ENCODE measurements at places on chromosomes 5 and 9.

- no peak for DNase-seq
These were observed 60.4 kb downstream of the DAB2IP start for GRCh38 chr9:121711797-121712196.

DNA sequence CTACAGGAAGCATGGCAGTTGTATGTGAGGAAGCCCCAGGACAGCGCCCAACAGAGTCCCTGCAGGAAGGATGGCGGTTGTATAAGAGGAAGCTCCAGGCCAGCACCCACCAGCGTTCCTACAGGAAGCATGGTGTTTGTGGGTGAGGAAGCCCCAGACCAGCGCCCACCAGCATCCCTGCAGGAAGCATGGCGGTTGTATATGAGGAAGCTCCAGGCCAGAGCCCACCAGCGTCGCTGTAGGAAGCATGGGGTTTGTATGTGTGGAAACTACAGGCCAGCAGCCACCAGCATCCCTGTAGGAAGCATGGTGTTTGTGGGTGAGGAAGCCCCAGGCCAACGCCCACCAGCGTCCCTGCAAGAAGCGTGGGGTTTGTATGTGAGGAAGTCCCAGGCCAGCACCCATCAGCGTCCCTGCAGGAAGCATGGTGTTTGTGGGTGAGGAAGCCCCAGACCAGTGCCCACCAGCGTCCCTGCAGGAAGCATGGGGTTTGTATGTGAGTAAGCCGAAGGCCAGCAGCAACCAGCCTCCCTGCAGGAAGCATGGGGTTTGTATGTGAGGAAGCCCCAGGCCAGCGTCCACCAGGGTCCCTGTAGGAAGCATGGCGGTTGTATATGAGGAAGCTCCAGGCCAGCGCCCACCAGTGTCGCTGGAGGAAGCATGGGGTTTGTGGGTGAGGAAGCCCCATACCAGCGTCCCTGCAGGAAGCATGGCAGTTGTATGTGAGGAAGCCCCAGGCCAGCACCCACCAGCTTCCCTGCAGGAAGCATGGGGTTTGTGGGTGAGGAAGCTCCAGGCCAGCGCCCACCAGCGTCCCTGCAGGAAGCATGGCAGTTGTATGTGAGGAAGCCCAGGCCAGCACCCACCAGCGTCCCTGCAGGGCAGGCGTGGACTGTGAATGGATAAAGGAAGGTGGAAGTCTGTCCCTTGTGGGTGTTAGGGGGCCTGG lies 79.0 kb downstream of the DAP start:
- no peak for DNase-seq

DNA sequence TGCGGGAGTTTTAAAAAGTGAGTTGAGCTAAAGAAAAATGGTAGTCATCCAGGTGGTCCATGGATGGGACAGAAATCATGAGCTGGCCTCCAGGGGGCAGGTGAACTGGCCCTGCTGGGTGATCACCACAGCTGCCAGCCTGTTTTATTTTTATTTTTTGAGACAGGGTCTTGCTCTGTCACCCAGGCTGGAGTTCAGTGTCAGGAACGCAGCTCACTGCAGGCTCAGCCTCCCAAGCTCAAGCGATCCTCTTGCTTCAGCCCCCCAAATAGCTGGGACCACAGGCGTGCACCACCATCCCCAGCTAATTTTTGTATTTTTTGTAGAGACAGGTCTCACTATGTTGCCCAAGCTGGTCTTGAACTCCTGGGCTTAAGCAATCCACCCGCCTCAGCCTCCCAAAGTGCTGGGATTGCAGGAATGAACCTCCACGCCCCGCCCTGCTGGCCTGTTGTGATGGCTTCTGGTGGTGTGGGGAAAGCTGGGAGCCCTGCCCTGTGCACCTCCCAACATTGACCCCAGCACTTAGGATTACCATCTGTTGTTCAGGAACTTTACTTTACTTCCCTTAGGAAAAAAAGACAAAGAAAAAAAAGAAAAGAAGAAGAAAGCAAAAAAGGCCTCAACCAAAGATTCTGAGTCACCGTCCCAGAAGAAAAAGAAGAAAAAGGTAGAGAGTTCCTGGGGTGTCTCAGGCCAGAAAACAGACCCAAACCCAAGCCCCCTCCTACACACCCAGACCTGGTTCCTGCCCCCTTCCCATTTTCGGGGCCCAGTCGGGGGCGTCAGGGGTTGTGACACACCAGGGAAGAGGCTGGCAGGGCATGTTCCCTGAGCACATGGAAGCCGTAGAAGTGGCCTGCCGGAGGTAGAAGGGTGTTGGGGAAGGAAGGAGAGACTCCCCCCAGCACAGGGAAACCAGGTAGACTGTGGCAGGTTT lies 14.7 kb downstream of the CD74 start:
- DNase-seq: no peak

DNA sequence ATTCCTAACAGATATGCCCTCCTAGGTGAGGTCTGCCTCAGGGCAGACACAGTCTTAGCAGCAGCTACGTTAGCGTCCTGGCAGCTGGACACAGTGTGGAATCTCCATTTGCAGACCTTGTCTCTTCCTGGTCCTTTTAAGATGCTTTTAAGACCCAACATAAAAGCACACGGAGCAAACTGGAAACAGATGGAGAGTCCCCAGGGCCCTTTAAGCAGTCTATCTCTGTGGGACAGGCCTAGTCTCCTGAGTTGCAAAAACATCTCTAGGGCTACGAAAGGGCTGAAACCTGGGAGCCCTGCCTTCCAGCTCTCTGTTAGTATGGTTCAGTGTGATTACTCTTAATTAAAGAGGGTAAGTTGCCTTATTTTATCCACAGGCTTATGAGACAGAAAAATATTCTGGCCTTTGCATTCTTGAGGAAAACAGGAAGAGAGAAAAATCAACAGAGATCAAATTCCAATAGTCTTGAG lies 66.0 kb upstream of the GNA14 start:
- no peak for DNase-seq

GRCh38 chr5:33271606-33272005 lies 169.2 kb upstream of the TARS1 start:
- no peak for DNase-seq

DNA sequence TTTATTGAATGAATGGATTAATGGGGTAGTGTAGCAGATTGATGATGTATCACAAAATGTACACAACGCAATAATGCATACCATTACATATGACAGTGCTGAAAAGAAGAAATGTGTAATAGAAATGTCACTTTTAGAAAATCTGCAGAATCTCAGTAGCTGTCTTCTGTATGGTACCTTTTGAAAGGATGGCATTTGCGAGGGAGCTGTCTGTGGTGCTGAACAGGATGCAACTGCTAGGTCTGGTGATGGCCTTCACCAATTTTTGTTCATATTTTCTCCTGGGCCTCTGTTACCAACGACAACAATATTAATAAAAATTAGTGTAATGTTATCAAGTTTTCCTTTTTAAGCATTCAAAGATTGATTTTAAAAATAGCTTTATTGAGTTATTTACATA lies 36.2 kb upstream of the OTULIN start:
- DNase-seq: peak; percentile 47

DNA sequence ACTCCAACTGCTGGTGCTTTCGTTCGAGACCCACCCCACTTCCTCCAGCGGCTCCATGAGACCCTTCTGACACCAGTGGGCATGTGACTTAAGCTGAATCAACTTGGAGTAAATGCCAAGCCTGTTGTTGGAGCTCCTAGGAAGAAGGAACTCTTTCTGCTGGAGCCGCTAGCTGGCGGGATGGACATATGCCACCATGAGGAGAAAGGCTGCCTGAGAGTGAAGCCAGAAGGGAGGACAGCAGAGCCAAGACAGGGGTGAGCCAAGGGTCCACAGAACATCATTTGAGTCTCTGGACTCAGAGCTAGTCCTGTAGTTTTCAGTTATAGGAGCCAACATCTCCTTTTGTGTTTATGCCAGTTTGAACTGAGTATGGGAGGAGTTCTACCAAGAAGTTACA lies 35.9 kb downstream of the ANXA6 start:
- DNase-seq: no peak

DNA sequence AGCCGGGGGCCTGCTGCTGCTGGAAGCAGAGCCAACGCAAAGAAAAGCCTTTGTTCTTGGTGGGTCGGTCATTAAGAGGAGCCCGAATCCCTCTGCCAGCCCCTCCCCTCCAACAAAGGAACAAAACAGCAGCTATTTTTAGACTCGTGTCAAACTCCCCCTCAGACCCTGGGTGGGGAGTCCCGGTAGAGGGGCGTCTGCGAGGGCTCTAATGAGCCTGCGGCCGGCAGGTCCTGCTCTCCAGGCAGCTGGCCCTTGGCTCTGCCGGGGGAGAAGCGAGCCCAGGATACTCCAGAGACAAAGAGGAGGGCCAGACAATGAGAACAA lies 114.0 kb downstream of the LHX2 start:
- DNase-seq: no peak

GRCh38 chr9:125744616-125745015 lies 2.6 kb upstream of the PBX3 start:
- no peak for DNase-seq

GRCh38 chr9:3736161-3736560 lies 210.4 kb upstream of the RFX3 start:
- no peak for DNase-seq

GRCh38 chr9:131024978-131025868 lies 16.2 kb downstream of the LAMC3 start:
- DNase-seq: no peak

DNA sequence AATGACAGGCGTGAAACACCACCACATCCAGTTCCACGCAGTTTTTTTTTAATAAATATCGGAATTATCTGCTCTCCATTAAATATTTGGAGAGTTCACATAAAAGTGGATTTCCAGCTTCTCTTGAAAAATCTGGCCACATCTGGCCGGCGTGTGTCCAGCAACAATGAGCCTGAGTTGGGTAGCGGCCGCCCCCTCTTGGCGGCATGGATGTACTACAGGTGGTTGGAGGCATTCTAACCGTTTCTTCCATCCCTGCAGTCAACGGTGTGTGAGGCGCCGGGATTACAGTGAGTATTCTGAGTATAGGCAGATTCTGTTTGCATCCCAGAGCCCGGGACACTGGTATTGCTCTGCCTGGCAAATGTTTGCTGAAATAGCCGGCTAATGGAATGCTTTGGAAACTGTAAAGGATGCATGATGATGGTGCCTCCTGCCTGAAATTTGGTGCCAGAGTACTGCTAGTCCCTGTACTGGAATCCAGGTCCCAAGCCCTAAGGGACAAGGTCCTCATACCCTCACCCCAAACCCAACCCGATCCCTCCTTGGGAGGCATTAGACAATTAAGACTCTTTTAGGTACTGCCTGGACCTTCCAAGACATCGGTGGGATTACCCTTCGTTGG lies 13.6 kb upstream of the GM2A start:
- DNase-seq: peak; percentile 80

- no peak for DNase-seq
These were observed 107.6 kb upstream of the COL5A1 start for GRCh38 chr9:134533850-134534588.

DNA sequence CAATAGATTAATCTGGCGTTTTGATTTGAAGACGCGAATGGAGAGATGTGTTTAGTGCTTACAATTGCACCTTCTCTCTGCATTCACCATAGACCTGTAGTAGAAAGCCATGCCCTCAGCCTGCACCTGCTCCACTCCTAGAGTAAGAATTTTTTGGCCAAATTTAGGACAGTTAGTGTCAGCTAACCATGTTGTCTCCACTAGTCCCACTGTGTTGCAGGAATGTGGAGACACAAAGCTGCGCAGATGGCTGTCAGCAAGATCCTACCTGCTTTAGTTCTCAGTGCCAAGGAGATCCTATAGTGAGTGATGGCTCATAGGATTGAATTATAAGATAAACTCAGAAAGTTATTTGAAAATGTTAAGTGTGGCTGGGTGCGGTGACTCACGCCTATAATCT lies 35.1 kb upstream of the ABCA1 start:
- no peak for DNase-seq

- DNase-seq: peak; percentile 30
These were observed 7.7 kb downstream of the RASGEF1C start for GRCh38 chr5:180201051-180201987.

GRCh38 chr9:84278130-84278529 lies 62.4 kb downstream of the SLC28A3 start:
- no peak for DNase-seq

DNA sequence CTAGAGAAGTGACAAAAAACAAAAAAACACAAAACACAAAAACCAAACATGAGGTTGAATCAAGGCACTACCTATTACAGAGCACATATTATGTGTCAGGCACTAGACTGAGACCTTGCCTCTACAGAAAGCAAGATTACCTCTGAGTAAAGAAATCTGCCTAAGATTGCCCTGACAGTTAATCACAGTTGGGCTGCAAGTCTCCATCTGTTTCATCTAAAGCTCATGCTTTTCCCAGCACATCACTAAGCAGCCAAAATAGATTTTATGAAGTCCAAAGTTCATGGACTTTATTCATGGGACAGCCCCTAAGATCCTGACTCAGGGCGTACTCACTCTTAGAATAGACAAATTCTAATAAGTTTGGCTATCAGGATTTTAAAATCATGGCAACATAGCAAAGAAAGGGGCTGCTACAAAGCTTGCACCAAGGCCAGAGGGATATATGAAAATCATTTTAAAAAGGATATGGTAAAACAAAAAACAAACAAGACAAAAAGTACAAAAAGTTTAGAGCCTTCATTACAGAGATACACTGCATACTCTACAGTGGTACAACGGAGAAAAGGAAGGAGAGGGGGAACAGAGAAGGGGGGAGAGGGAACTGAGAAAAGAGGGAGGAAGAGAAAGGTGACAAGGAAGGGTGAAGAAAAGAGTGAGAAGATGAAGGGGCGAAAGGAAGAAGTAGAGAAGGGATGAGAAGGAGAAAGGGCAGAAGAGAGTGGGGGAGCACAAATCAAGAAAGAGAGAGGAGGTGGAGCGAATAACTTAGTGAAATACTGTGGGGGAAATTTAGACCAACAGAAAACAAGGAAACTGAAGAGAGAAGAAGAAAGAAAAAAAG lies 58.2 kb downstream of the RICTOR start:
- DNase-seq: no peak

- no peak for DNase-seq
These were observed 295.5 kb upstream of the SMC2 start for GRCh38 chr9:103798620-103799019.

DNA sequence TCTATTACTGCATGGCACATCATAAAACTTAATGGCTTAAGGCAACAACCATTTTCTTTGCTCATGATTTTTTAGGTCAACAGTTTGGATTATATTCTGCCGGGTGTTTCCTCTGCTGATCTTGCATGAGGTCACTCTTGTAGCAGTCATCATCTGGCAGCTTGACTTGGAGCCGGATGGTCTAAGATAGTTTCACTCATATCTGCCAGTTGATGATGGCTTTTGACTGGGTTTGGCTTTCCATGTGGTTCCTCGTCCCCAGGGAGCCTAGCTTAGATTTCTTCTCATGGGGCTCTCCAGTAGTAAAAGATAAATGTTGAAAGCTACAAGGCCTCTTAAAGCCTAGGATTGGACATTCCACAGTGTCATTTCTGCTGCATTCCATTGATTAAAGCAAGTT lies 27.4 kb downstream of the LNPEP start:
- no peak for DNase-seq
